Suprapubic skin (tissue), 4 donors: ENCODE measurements at places on chromosomes 16 and 17. TPM values are rescaled to one million over a fixed set of nuclear protein-coding genes. Genes with fewer than 3 reads are reported as not detected.
A peak's percentile ranks its signal among the peaks of the same experiment; 100 is the strongest.

Gene ABI3
- 6.7 TPM for total RNA-seq

DNA sequence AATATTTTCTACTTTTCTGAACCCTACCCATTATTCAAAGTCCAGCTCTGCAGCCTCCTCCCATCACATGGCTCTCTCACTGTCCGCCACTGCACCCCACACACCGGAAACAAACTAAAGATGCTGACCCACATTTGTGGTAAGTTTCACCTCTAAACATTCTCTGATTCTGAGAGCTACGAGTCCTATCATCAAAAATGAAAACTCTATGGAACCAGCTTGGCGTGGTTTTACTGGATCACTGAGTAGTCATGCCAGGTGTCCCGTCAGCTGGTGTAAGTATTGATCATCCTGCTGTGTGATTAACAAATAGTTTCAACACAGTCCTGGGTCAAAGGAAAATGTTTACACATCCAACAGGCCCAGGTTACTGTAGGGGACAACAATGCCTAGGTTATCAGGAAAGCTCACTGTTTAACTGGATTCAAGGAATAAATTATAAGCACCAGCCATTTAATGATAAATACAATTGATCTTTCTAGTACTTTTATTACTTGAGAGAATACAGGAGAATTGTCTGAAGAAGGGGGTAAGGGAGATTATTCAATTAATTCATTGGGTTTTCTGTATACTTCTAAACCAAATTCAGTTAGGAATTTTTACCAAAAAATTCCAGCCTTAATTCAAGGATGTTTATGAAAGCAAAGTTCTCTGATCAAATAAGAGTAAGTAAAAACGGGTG, 33.9 kb downstream of the CYTH1 start:
- no peak for DNase-seq

DNA sequence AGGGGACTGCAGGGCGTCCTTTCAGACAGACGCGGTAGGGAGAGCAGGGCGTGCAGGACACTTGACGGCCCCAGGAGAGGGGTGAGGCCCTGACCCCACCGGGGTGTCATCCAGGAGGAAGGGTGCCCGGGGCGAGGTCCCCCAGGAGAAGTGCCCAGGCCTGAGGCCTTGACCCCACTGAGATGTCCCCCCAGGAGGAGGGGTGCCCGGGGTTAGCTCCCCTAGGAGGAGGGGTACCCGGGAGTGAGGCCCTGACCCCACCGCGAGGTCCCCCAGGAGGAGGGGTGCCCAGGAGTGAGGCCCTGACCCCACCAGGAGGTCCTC, 27.2 kb upstream of the METRNL start:
- DNase-seq, result peak; percentile 86

DNA sequence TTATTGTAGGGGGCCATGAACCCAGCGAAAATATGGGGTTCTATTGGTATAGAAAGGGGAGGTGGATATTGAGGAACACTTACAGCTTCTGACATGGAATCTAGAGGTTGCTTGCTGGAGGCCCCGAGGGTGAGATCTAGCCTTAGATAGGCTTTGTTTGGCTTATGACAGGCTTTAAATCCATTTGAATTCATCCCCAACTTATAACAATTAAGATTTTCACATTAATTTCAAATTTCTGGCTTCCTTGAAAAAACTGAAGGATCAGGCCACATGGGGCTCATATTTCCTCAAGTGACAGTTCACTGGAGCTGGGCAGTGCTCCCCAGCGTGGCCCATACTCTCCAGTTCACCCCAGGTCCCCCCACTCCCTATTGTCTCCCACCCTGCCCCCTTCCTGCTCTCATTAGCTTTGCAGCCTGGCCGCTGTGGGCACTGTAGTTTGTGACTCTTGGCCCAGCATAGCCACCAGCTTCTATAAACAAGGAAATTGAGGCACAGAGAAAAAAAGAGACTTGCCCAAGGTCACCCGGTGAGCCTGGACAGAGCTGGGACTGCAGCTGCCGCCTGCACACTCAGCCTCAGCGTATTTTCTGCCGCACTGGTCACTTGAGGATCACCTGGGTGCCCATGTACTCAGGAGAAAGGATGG, 19.8 kb upstream of the ADGRG1 start:
- no peak for DNase-seq

DNA sequence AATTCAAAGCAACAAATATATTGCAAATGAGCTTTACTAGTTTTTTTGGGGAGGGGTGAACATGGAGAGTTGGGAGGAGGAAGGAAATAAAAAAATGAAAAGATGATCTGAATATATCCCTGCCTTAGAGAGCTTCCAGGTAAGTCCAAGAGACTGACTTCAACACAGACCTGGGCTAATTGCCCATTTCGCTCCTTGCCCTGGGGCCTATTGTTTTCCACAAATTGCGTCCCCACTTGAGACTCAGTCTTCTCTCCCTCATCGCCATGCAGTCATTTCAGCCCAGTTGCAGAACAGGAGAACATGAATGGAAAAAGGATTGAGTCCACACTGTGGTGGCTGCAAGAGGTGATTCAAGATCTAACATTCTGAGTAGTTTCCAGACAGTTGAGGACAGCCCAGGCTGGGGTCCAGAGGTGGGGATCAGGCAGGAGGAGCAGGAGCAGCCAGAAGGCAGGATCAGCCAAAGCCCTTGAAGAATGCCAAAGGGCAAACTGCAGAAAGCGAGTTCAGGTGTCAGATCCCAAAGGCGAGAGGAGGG, 21.6 kb upstream of the TOB1 start:
- DNase-seq, result peak; percentile 60

GRCh38 chr16:2147981-2148671, at the start of gene RAB26:
RAB26 (plus strand) TSS chr16:2148625; CDS start chr16:2148784, 159 bp downstream.
- DNase-seq, result peak; percentile 91

GRCh38 chr17:43475494-43476089, 8.2 kb upstream of the DHX8 start:
- DNase-seq, result no peak

GRCh38 chr17:68346448-68346847, 55.2 kb downstream of the ARSG start:
- DNase-seq, result no peak

DNA sequence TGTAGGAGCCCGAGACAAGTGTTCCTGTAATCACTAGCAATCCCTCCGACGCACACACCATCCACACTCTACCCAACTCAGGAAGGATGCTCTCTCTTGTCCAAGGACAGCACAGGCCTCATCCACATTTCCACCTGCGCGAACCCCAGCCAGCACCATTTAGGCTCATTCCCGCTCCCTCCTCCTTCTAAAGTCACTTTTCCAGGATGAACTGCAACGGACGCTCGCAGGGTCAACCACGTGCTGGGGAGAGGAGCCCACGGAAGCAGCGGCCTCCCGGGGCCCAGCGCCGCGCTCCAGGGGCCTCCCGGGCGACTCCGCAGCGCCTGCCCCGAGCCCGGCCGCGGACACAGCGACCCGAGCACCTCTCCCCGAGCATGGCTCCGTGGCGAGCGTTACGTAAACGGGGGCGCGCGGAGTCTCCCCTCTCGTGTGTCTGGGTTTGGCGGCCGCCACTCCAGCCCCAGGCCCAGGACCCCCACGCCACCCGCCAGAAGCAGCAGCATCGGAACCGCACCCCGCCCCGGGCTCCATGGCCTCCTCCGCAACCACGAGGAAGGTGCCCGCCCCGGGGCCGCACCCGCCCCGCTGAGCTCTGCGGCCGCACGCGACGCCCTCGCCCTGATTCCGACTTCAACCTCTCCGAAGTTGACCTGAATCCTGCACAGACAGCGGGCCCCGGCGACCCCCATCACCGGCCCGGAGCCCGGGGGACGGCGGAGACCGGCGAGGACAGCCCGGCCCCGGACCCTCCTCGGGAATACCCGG, 668 bp downstream of the USP36 start:
- peak; percentile 85 for DNase-seq

GRCh38 chr17:77126519-77126918, 14.2 kb upstream of the SEC14L1 start:
- DNase-seq, result no peak

DNA sequence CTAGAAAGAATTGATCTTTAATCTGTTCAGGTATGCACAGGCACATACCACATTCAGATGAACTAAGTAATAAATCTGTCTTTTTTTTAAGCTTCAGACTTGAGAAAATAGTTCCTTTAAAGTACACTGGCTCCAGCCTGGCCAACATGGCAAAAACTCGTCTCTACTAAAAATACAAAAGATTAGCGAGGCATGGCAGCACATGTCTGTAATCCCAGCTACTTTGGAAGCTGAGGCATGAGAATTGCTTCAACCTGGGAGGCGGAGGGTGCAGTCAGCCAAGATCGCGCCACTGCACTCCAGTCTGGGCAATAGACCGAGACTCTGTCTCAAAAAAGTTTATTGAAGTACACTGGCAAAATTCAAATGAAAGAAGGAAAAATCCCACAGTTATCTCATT, 111.0 kb upstream of the NETO2 start:
- no peak for DNase-seq
